ENCODE measurements at places on chromosomes 2 and 18.

- DNase-seq, result no peak
Observed at GRCh38 chr2:200329798-200330197, 23.3 kb downstream of the SPATS2L start.

- no peak for DNase-seq
Observed at GRCh38 chr2:173002751-173003541, 72.7 kb upstream of the MAP3K20 start.

- no peak for DNase-seq
Observed at GRCh38 chr2:197423307-197423706, 11.5 kb downstream of the SF3B1 start.

GRCh38 chr18:22180722-22181121, 11.3 kb downstream of the GATA6 start:
- DNase-seq, result no peak

DNA sequence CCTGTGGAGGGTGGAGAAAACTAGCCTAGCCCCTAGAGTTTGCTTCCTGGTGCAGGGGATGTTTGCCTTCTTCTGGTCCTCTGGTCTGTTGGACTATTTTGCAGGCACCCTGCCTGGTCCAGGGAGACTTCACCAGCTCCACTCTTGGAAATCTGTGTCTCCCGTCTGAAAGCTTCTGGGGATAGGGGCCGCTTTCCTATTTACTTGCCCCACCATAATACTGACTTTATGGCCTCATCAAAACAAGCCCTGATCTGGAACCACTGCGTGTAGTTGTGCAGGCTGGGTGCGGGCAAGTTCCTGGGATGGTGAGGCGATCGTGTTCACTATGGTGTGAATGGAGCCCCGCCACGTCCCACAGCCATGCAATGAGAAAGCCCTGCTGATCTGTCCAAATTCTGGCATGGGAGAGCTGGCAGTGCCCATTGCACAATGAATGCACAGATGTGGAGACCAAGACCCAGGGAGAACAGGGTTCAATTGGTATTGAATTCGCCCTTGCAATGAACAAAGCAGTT, 74.3 kb downstream of the DDX1 start:
- DNase-seq, result no peak

DNA sequence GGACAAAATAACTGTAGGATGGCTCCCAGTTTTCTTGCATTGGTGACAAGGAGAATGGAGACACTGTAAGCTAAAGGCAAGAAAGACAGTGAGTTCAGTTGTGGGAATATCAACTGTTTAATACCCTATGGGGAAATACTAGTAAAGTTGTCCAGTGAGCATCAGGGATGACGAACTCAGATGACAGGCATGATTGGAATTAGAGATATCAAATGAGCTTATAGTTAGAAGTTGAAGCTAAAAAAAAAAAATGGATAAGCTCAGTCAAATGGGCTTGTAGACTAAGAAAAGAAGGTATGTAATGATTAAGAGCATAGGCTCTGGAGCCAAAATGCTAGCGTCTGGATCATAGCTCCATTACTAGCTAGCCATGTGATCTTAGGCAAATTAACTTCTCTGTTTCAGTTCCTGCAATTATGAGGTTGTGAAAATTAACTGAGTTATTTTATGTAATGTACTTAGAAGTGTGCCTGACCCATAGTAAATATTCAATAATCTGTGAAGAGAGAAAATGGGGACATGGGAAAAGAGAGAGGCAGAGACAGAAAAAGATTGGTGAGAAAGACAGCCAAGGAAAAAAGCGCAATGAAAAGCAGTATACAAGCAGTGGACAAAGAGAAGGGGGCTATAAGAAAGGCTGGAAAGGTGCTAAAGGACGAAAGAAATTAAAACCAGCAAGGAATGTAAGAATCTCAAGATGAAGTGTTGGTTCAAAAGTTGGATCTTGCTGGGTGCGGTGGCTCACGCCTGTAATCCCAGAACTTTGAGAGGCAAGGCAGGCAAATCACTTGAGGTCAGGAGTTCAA, 95.7 kb upstream of the SLC39A10 start:
- peak; percentile 30 for DNase-seq

GRCh38 chr2:177715771-177716170, 323.2 kb downstream of the AGPS start:
- no peak for DNase-seq

GRCh38 chr2:101699755-101700461, 2.4 kb downstream of the MAP4K4 start:
- DNase-seq, result peak; percentile 43

DNA sequence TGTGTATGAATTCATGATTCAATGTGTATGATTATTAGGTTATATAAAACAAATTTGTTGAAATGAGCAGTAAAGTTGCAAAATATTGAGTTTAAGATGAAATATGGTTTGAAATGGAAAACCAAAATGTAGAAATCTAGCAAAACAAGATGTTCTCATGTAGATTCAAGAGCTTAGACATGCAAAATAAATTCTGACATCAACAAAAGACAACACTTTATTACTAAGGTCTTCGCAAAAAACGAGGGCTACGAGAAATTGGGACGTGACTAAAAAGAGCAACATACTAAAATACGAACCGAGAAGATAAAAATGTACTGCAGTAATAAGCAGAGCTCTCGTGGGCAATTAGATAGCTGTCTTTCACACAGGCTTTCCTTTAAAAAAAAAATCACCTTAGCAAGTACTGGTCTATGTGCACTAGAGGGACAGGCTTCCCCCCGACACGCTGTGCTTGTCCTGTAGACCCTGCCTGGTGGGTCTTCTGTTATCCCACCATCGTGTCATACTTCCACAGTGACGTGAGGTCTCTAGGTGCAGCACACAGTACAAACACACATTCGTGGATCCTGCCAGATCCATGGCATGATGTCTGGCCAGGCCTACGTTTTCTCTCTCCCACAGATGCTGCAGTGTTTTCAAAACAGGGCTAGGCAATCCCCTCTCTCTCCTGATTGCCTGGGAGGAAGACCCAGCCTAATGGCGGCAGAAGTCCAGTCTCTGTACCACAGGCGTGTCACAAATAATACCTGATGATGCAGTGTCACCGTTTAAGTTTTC, 240.8 kb downstream of the TCF4 start:
- DNase-seq, result no peak

DNA sequence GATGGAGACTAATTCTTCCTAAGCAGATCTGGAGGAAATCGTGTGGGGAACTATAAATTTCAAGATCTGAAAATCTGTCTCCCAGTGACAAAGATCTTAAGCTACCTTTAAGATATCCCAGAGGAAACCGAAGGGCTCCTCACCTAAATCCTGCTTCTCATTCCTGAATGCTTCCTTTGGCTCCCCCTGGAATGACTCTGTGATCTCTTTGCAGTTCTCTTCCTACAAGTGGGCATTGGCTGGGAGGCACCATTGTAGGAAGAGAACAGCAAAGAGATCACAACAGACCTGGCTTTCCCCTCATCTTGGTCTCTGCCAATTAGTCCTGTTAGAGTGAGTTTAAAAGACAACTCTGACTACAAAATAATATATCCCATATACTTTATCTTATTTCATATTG, 70.0 kb upstream of the KCNH7 start:
- DNase-seq, result no peak
